ENCODE measurements at places on chromosomes 7 and 10.

GRCh38 chr10:8498881-8499280, 444.4 kb downstream of the GATA3 start:
- DNase-seq, result no peak

DNA sequence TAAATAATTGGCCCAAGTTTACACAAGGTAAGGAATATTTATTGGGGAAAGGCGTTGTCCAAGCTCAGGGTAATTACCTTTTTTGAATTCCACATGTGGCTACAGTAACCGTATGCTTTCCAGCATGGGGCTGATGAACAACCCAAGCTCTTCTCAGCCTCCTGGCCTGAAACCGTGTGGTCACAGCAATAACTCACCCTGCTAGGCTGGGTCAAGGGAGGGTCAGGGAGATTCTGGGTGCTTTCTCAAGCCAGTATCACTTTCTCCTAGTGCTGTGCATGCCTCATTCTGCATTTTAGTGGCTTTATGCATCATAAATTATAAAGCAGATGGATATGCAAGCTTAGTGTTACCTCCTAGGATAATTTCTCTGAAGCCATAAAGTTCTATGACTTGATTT, 273.9 kb downstream of the PAXIP1 start:
- DNase-seq, result no peak

GRCh38 chr10:49347827-49348226, 48.1 kb downstream of the DRGX start:
- DNase-seq, result no peak

DNA sequence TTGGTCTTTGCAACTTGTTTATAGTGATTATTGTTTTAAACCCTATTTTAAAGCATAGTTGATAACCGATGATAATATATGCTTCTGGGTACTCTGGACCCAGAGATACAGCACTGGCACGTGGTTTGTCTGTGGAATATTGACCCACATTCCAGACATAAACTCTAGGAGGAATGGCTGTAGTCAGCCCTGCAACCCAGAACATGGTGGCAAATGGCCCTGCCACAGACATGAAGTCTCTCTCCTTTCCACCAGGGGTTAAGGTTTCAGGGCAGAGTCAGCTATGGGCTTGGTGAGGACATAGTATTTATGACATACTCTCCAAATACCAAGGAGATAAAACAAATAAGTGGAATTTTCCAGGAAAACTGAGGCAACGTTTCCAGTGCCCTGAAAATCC, 83.6 kb downstream of the NAMPT start:
- DNase-seq, result no peak

DNA sequence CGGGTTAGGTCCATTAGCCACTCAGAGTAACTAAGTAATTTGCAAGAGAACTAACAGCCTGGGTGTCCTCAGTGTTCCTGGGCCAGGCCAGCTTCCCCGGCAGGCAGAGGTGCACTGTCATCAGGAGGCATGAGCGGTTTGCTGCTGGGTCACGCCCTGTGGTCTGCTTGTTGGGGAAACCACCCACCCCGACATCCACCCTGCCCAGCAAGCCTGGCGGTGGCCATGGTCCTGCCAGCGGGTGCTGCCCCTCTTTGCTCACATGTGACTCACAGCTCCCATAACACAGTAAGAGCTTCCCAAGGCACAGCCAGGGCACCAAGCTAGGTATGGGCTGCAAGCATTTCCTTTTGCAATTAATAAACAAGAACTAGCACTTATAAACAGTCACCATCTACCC, 75.9 kb downstream of the RGS10 start:
- DNase-seq, result no peak

DNA sequence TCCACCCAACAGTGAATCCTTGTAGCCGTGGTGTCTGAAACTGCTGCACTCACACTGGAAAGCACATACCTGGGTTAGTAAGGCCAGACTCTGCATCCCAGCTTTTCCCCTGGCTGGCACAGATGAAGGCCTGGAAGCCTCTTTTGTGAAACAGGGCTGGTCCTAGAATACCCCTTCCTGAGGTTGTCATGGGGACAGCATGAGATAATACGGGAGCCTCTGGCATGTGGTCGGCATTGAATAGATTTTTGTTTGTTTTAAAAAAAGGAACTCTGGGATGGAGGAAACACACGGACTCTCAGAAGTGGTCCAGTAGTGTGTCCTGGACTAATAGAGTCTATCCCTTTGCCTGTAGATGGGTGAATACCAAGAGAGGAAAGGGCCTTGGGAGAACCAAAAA, 129.7 kb downstream of the TMEM178B start:
- no peak for DNase-seq

DNA sequence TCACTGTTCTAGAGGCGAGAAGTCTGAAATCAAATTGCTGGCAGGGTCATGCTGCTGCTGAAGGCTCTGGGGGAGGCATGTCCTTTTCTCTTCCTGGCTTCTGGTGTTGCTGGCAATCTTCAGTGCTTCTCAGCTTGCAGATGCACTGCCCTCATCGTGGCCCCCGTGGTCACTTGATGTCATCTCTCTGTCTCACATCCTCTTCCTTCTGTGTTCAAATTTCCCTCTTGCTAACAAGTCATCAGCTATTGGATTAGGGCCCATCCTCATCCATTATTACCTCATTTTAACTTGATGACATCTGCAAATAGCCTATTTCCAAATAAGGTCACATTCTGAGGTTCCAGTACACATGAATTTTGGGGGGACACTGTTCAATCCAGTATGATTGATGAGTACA, 36.6 kb upstream of the SRGN start:
- no peak for DNase-seq

DNA sequence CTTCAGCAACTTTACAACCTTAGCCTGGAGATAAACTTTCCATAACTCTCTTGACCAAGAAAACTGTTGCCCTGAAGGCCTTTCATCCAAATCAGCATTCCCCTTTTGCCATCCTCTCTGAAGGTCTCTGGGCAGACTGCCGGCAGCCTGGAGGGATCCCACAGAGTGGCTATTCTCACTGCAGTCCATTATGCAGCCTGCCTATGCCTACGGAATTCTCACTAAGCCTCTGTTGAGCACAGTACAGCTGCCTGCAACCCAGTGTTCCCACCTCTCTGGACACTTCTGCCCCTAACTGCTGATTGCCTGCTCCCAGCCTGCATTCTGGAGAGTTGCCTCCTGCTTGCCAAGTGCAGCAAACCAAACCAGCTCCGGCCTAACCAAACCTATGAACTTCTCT, 548.9 kb upstream of the STEAP1 start:
- no peak for DNase-seq

DNA sequence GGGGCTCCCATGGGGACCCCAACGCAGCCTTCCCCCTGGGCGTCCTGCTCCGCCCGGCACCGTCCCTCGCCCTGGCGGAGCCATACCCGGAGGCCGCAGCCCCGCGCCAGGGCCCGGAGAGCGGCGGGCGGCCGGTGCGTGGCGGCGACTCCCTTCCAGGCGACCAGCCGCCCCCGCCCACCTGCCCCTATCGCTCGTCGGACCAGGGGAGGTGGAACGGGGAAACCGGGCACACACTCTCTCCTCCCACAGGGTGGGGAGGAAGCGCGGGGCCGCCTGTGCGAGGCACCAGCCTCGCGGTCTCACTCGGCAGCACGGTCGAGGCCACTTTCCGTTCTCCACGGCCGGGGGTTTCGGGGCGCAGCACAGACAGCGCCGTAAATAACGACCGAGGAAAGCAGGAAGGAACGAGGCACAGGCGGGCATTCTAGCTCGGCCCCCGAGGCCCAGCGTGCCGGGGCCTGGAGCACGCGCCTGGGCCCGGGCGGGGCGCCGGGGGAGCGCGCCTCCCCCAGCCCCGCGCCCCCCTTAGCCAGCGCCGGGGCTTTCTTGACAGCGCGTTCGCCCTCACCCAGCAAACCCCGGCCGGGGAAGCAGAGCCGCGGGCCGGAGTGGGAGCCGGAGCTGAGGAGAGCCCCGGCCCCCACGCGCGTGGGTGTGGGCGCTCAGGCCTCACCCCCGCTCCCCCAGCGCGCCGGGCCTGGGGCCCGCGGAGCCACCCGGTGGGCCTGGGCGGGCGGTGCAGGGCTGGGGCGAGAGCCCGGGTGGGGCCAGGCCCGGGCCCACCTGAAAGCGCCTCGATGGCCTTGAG, 936 bp downstream of the IGF2BP3 start:
- DNase-seq, result no peak

DNA sequence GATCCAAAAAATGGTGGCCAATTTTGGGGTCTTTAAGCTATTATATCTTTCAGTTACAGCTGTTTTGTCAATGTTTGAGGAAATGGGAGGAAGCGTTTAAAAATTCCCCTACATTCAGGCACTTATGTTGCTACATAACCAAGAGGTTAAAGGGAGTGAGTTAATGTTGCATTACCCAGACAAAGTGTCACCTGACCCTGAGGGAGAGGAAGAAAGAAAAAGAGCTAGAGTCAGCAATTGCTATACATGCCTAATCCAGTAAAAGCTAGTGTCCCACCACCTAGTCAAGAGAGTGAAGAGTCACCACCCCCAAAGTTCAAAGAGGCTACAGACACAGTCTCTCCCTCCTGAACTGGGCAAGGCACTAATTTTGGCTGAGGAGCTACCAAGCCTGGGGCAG, 69.5 kb upstream of the ZNF92 start:
- DNase-seq, result no peak

- no peak for DNase-seq
Observed at GRCh38 chr7:106064771-106065574, 47.1 kb downstream of the SYPL1 start.

GRCh38 chr7:138459413-138460175, 465 bp upstream of the TRIM24 start:
- DNase-seq, result peak; percentile 97

DNA sequence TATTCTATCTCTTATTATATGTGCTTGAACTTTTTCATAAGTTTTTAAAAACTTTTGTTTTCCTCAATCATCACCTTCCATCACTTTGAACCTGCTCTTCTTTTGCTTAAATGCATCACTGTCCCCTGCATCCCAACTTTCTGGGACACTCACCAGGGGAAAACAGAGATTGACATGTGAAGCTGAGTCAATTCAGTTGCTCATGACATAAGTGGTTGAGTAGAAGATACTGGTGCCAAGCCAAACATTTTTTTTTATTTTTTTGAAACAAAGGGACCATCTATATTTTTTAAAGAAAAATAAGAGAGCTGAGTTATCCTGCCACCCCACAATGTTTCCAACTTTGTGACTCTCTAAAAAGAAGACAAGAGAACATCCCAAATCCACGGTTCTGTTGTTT, 61.8 kb upstream of the AHR start:
- DNase-seq, result no peak

DNA sequence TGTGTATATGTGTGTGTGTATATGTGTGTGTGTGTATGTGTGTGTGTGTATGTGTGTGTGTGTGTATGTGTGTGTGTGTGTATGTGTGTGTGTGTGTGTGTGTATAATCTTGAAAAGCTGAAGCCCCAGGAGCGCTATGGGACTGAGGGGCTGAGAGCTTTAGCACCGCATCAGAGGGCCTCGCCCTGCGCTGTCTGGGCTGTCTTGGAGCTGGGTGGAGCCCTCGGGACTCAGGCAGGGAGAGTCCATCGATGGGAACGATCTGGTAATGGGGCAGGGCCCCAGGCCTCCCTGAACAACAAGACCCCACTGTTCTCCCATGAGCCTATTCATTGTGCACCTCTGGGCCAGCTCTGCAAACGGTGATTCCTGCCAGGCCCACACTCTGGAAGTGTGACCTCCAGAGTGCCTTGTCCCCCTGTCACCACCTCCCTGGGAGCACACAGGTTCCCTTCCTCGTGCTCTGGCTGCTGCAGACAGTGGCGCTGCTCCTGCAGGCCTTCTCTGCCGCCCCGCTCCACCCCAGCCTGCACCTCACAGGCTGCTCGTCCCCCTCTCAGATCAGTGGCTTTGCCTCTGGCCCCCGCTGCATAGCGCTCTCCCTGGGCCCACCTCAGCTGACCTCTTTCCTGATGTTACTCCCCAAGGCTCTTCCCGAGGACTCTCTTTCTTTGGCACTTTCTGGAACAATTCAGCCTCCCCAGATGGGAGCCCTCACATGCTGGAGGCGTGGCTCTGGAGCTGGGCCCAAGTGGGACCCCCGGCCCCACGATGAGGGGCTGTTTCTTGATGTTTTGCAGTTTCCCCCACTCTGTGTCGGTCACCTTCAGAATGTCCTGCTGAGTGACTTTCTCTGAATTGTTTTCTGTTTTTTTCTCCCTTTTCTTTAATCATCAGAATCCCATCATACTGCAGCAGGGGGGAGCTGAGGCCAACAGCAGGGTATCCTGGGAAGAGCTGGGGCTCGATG, 542.2 kb upstream of the FOXK1 start:
- no peak for DNase-seq

- no peak for DNase-seq
Observed at GRCh38 chr7:114886241-114886640, 35.7 kb upstream of the MDFIC start.

DNA sequence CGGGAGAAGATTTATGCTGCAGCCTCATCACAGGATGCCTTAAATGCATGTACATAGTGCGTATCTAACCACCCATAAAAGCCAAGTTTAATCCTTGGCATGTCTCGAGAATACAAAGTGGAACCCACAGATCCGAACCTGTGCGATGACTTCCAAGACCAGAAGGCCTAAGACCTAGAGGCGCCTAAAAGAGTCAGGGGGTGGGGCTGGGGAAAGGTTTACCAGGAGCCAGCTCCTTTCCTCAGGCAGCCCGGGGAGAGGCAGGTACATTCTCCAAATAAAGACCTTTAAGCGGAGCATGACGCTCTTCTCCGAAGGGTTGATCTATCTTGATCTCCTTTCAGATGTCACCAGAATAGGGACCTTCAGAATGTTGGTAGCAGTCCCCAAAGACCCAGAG, 9.7 kb downstream of the SP8 start:
- no peak for DNase-seq

GRCh38 chr10:71927776-71928592, 36.2 kb upstream of the CHST3 start:
- DNase-seq, result no peak

GRCh38 chr10:129097776-129098330, 369.2 kb upstream of the MGMT start:
- no peak for DNase-seq

DNA sequence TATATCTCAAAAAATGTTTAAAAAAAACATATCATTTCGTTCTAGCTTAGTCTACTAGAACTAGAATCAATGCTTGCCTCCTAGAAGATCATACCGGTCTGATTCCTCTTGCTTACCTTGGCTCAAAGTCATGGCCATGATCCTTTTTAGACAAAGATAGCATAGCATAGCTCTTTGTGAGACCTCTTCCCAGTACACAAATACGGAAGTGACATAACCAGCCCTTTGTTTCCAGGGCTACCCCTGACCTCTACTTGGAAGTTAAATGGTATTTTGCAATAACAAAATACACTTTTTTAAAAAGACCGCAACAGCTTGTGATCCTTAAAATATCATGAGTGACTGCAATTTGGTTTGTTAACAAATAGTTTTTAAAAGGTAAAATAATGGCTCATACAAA, 130.7 kb upstream of the NOBOX start:
- DNase-seq, result no peak

GRCh38 chr10:21055339-21056135, 158.4 kb upstream of the NEBL start:
- no peak for DNase-seq

GRCh38 chr7:80392229-80393169, 119.4 kb downstream of the GNAT3 start:
- no peak for DNase-seq

DNA sequence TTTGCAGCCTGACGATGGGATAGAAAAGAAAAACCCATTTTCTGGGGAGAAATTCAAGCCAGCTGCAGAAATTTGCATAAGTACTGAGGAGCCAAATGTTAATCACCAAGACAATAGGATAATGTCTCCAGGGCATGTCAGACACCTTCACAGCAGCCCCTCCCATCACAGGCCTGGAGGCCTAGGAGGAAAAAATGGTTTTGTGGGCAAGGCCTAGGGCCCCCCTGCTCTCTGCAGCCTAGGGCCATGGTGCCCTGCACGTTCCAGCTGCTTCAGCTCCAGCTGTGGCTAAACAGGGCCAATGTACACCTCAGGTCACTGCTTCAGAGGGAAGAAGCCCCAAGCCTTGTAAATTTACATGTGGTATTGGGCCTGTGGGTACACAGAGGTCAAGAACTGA, 158.2 kb downstream of the VWC2 start:
- no peak for DNase-seq

All from activated CD4-positive, alpha-beta T cell treated with anti-CD3 and anti-CD28 coated beads, Interleukin-2, amount 50 U/mL, for 4 hours (primary cell).